Activated naive CD4-positive, alpha-beta T cell treated with Interleukin-2 at 50 U/mL for 16 hours (primary cell): ENCODE measurements at places on chromosomes 4 and X.

DNA sequence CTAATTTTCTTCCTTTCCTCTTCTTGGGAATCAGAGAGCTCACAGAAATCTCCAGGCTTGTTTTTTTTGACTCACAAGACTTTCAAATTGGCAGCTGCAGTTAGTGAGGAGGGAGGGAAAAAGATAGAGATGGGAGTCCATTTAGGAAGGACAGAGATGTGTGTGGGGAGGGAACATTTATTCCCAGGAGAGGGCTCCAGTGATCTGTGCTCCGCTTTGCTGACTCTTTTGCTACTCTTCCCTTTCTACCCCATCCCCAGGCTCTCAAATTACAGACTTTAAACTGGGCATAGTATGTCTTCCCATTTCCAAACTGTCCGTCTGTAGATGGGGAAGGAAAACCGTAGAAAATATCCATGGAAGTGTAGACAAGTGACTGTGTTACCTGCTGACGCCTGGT is 39.1 kb upstream of the UCP1 start:
- no peak for DNase-seq

DNA sequence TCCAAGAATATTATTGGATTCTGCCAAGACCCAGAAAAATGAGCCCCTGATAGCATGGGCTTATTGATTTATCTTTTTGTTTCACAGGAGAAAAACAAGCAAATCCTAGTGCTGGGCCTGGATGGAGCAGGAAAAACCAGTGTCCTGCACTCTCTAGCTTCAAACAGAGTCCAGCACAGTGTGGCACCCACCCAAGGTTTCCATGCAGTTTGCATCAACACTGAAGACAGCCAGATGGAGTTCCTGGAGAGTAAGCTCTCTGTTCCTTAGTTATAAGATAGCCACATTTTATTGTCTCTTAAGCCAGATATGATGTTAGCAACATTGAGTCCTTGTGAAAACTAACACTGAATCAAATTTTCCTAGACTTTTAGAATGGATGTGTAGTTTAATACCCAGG is 5.5 kb downstream of the ARL9 start:
- DNase-seq, result no peak

- DNase-seq, result no peak
These were observed 9.6 kb upstream of the DLG3 start for GRCh38 chrX:70434914-70435586.

DNA sequence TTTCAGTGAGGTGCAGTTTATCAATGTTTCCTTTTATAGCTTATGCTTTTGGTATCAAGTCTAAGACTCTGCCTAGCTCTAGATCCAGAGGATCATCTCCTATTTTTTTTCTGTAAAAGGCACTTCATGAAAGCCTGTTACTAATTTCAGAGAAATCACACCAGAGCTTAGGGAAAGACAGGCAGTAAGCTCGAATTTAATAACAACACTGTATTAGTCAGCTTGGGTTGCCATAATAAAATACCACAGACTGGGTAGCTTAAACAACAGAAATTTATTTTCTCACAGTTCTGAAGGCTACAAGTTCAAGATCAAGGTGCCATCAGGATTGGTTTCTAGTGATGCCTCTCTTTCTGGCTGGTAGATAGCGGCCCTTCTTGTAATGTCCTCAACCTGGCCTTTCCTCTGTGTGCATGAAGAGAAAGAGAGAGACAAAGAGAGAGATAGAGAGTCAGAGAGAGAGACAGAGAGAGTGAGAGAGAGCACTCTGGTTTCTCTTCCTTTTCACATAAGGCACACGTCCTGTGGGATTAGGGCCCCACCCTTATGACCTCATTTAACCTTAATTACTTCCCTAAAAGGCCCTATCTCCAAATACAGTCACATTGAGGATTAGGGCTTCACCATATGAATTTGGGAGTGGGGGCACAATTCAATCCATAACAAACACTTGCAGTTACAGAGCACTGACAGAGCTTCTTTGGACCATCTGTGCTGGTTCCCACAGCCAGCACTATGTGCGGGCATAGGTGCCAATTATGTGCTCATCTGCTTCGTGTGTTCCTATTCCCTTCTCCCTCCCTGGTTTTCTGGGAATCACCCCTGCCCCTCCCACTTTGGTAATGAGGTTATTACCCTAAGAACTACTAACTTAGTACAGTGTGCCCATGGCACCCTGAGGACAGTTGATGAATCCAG is 114.8 kb upstream of the MED14 start:
- no peak for DNase-seq

- DNase-seq, result no peak
These were observed 269.7 kb upstream of the LCORL start for GRCh38 chr4:18291256-18291655.

- no peak for DNase-seq
These were observed at the start of gene DCHS2 for GRCh38 chr4:154491341-154492271. DCHS2 (minus strand) TSS chr4:154491799; CDS start chr4:154491355, 444 bp downstream.

GRCh38 chrX:132858018-132858417 is 100.4 kb downstream of the HS6ST2 start:
- DNase-seq, result no peak

DNA sequence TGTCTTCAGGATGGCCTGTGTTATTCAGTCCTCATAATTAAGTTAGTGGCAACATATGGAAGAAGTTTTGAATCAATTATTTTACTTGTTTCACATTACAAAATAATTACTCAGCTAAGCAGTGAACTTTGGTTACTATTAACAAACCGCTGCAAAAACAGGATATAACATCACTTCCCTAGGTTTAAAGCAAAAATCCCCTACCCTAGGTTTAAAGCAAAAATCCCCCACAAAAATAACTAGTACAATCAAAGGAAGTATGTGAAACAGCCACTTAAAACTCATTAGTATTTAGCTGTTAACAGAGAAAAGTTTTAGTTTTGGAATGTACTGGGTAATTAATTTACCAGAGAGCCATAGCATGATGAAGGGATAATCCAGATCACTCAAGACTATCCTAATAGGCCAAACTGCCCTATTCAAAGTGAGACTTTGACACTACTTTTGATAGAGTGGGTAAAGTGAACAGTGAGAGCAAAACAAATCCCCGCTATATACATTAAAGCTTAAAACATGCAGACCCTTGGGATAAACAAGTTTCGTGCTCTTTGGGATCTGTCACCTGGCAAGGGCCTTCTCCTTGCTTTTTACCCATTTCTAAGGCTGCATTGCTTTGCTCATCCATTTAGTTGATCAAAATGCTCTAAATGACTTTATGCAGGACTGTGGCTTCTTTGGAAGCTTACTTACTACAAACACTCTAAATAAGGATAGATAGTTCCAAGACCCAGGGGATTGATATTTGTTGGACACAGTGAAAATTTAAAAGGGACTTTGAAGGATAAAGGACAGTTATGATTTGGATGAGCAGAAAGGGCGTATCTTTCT is 36.4 kb upstream of the GPR174 start:
- no peak for DNase-seq

DNA sequence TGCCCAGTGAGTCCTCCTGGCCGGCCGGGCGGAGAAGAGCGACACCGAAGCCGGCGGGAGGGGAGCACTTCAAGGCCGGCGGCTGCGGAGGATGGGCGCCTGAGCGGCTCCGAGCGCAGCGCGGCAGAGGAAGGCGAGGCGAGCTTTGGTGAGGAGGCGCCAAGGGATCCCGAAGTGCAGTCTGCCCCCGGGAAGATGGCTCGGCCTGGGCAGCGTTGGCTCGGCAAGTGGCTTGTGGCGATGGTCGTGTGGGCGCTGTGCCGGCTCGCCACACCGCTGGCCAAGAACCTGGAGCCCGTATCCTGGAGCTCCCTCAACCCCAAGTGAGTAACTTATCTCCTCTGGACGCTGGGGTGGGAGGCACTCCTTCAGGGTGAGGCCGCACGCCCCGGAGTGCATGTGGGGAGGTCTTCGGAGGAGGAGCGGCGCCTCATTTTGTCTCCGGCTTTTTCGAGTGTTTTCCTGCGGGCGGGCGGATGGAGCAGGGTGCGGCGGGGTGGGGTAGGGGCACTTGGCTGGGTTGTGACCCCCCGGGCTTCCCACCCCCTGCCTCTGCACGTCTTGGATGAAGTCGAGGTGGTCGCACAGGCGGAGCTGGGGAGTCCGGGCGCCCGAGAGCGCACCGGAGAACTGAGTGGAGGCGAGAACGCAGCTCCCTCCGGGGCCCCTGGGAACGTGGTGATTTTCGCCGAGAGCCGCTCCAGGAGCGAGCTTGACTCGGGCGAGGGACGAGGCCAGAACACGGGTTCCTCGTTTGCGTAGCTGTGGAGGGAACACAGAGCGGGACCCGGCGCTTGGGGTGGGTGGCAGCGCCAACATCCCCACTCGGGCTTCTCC is 979 bp downstream of the EFNB1 start:
- peak; percentile 10 for DNase-seq

DNA sequence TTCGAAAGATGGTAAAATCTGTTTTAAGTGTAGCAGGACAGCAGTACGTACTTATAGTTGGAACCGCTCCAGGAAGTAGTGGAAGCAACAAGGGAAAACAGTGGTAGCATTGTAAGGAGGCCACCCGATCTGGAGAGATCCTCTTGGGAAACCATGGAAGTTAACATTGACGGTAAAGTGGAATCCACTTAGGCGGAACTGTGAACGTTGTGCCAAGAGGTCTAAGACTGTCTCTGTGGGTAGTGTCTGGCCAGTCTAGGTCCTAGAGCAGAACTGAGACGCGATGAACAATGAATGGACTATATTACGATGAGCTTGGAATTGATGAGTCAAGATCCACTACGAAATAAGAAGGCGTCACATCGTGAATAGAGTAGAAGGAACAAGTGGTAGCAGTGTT is 124.0 kb downstream of the TENM3 start:
- DNase-seq, result no peak
